ENCODE measurements at places on chromosomes 2 and 18.

GRCh38 chr2:220188031-220188430 is 560.6 kb downstream of the SLC4A3 start:
- no peak for DNase-seq

DNA sequence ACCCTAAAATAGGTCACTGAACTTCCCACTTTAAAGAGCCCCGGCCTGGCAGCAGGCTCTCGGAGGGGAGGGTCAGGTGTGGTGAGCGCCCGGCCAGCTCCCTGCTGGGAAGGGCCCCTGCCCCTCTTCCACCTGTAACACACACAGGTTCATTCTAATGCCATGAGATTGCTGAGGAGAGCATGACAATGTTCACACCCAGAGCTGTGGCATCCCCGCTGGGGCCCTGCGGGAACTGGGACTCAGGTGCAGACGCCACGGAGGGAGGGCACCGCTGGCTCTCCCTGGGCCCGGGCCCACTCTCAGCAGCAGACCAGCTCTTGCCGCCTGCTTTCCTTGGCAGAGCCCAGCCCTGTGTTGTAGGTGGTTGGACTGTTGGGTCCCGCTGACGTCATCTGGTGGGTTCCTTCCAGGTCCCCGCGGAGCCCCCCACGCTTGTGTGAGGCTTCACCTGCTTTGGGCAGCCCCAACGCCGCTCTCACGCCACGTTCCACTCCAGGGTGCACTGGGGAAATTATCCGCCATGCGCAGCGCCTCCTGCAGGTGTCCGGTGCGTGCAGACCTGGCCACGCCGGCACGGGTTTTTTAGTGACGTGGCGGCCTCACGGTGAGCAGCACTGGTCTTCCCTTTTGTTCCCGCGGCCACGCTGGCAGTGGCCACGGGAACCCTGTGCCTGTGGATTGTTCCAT is 50.4 kb upstream of the KCNG2 start:
- no peak for DNase-seq

GRCh38 chr2:54864727-54865126 is 141.3 kb downstream of the EML6 start:
- no peak for DNase-seq

DNA sequence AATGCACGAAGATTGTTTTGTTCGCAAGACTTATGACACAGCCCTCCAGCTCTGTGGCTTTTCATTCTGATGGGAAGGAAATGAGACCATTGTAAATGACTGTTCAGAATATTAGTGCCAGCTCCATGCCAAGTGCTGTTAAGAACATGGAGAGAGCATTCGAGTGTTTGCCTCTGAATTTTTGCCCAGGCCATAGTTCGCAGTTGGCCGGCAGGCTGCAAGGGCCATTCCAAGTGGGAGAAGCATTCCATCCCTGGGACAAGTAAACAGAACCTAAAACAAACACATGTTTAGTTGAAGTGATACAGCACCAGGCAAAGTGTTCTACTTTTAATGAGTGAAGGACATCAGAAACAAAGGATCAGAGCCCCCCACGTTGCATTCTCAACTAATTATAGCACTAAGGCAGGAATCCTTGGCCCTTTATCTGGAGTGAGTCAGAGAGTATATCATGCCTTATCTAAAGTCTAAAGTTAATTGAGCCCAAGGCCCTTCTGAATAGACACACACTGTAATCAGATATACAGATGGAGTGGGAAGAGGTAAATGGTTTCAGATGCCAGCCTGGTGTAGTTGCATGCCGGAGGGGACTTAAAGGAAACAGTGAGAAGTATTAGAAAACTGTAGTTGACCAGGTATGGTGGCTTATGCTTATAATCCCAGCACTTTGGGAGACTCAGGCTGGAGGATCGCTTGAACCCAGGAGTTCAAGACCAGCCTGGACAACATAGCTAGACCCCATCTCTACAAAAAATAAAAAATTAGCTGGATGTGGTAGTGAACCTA is 53.3 kb downstream of the NEDD4L start:
- DNase-seq = no peak

GRCh38 chr2:118102433-118103082 is 14.3 kb downstream of the INSIG2 start:
- DNase-seq = no peak

DNA sequence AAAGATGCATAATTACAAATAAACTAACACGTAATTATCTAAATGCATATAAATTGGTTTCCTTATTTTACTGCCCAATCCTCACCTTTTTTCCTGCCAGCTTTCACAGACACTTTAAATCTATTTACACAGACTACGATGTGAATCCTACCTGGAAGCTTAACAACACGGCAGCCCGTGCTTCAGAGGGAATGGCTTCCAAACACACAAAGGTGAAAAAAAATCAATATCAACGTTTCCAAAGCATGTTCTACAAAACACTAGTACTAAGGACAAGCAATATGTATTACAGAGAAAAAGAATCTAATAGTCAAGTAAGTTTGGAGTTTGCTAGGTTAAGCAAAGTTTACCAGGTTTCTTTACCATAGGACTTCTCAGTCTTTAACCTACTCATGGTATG is 4.4 kb downstream of the MAP4K3 start:
- DNase-seq = no peak

- DNase-seq = peak; percentile 83
These were observed 106.3 kb upstream of the CD302 start for GRCh38 chr2:159904127-159904958.

DNA sequence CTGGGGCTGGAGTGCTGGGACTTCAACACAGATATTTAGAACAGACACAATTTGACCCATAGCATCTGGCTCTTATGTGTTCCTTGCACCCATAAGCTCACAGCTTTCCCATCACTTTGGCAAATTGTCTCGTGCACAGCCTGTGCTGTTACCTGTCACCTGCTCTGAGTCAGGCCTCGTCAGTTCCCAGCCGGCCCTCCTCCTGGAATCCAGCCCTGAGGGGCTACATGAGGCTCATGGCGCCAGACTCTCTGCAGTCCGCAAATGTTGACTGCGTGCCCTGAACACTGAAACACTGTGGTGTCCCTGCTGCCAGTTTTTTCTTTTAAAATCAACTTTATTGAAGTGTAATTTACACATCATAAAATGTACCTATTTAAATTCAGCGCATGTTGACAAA is 65.4 kb upstream of the BZW1 start:
- no peak for DNase-seq

DNA sequence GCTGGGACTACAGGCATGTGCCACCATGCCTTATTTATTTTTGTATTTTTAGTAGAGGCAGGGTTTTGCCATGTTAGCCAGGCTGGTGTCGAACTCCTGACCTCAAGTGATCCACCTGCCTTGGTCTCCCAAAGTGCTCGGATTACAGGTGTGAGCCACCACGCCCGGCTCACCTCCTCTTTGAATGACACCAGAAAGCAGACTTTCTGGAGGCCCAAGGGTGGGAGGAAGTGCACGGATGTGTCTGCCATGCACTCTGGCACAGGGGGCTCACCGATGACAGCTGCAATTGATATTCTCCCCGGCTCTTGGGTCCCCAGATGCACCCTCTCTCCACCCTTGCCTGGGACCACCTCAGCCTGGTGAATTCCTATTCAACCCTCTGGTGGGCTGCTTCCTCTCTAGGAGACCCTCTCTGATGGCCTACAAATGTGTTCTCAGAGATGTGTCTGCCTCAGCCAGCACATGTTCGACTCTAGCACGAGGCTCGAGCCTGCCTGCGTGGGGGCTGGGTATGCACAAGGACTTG is 87.3 kb downstream of the SEPTIN10 start:
- no peak for DNase-seq

- no peak for DNase-seq
These were observed 93.6 kb upstream of the TWIST2 start for GRCh38 chr2:238754259-238754658.

DNA sequence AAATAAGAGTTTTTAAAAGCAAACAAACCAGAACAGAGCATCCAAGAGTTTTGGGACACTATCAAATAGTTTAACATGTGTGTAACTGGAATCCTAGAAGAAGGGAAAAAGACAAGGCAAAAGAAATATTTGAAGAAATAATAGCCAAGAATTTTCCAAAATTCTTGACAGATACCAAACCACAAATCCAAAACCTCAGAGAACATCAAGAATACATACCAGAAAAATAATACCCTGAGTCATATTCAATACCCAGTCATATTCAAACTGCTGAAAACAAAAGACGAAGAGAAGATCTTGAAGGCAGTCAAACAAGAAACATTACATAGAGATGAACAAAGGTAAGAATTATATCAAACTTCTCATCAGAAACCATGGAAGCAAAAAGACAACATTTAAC is 22.9 kb downstream of the INO80C start:
- DNase-seq = no peak

DNA sequence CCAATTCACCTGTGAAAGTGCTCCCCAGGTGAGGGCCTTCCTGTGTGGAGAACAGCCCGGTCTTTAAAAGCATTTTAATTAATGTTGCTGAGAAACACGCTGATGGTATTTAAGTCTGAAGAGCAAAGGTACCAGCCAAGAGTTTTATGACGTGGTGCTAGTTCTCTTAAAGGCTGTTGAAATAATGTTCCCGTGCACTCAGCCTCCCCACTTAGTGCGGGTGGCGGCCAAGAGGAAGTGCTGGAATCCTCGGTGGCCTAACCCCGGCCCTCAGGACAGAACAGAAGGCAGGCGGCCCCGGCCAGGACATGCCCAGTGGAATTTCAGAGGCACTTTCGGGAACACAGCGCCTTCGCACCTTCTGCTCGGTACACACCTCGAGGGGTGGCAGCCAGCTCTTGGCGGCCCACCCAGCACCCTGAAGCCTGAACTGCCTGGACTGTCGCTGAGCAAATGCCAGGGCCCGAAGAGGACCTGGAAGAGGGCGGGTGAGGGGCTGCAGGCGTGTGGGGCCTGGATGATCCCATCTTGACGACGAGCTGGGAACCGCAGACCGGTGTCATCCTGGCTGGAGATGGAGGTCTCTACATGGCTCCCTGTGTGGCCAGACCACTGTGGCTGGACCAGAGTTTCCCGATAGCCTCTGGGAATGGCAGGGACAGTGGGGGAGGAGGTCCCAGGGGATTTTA is 142.9 kb downstream of the ASB1 start:
- DNase-seq = no peak

DNA sequence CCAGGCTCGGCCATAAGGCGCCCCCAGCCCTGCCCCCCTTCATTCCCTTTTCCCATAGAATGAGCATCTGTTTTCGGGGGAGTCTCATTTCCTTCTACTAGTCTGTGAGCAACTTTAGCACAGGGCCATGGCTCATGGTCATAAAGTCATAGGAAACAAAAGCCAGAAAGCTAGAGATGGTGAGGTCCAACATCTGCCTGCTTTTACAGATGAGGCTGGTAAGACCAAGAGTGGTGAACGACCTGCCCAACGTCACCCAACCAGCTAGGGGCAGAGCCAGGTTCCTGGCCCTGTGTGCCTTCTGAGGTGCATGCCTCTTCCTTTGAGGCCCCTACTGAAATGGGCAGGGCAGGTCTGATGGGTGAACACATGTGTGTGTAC is 212.7 kb downstream of the DYSF start:
- DNase-seq = no peak

DNA sequence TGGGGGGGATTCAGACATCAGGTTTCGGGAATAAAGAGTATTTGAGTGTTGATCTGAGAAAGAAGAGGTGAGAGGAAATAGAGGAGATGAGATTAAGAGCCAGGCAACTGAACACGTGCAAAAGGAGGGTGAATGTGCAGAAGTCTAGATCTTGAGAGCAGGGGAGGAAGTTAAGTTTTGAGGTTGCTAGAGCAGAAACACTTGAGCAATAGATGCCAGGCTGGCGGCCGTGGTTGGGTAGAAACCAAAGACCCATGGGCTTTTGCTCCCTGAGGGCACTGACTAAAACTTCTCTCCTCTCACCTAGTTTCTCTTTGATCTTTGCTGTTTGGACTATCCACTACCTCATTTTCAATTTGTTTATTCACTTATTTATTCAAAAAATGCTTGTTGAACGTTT is 116.0 kb downstream of the CDC42EP3 start:
- DNase-seq = no peak

DNA sequence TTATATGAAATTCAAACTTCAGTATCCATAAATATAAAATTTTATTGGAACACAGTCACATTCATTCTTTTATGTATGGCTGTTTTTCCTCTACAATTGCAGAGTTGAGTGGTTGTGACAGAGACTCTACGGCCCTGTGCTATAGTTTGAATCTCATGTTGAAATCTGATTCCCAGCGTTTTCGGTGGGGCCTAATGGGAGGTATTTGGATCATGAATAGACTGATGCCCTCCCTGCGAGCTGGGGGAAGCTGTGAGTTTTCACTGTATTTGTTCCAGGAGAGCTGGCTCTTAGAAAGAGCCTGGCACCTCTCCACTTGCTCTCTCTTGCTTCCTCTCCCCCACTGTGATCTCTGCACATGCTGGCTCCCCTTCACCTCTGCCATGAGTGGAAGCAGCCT is 1.7 kb downstream of the PFN4 start:
- DNase-seq = no peak

GRCh38 chr2:180980943-180981911 is 822 bp downstream of the UBE2E3 start:
- DNase-seq = peak; percentile 15

DNA sequence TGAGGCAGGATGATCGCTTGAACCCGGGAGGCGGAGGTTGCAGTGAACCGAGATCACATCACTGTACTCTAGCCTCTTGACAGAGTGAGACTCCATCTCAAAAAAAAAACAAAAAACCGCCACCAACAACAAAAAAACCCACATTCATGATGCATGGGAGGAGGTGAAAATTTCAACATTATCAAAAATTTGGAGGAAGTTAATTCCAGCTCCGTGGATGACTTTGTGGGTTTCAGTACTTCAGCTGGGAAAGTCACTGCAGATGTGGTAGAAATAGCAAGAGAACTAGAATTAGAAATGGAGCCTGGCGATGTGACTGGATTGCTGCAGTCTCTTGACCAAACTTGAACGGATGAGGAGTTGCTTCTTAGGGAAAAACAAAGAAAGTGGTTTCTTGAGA is 74.3 kb downstream of the PRKCE start:
- no peak for DNase-seq

DNA sequence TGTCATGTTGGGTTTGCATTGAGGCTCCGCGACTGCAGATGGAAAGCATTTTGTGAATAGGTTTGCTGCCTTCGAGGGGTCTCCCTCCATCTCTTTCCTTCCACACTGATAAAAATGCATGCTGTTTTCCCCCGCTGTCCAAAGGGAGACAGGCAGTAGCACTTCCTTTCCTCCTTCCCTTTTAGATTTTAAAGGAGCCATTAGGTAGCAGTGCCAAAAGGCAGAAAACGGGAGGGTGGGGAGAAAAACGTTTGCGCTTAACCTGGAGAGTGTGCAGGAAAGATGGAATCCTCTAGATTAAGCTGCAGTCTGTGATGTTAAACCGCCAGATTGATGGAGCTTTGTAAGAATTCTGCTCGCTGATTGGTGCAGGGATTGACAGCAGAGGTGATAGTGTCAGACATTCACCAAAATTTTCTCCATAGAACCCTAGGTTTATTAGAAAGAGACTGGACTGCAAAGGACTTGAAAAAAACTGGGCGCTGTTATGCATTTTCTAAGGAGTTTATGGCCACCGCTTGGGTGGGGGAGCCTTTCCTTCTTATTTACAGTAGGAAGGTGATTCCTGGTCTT is 688 bp downstream of the MAPRE2 start:
- DNase-seq = no peak

DNA sequence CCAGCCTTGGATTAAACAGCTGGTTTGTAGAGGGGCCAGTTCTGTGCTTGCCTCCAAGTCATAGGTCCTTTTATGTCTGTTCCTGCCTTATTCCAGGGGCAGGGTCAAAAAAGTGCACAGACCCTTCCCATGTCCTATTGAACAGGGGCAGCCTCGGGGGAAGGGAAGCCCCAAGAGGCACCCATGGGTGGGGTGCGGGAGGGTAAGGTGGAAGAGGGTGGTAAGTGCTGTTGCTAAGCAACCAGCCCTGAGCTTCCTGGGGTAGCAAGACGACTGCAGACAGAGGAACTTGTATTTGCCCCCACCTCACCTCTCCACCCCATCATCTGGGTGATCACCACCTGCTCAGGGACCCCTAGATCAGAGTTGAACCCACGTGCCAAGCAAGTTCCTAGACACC is 7.7 kb downstream of the DNMT3A start:
- DNase-seq = no peak

All from GM12891 (cell line).